ENCODE measurements at places on chromosomes 1 and 21.

- H3K27ac ChIP-seq = no peak overlapping the region
- H3K4me1 ChIP-seq = peaks cover 28% of the 10 kb centered on the region
- no peak overlapping the region for H3K4me3 ChIP-seq
- DNase-seq = no peak
- H3K27me3 ChIP-seq = no peaks in the 10 kb centered on the region
- H3K36me3 ChIP-seq = peaks cover 6% of the 10 kb centered on the region
Measured at GRCh38 chr1:203462878-203463277, 12.7 kb upstream of the PRELP start.

- no peaks in the 10 kb centered on the region for H3K4me1 ChIP-seq
- no peak overlapping the region for H3K4me3 ChIP-seq
- H3K27ac ChIP-seq = no peak overlapping the region
- H3K36me3 ChIP-seq = no peaks in the 10 kb centered on the region
- no peaks in the 10 kb centered on the region for H3K27me3 ChIP-seq
- DNase-seq = no peak
Measured at GRCh38 chr1:198574325-198574724, 33.8 kb upstream of the ATP6V1G3 start.

GRCh38 chr1:235503403-235504121 lies 690 bp downstream of the B3GALNT2 start:
- no peaks in the 10 kb centered on the region for H3K36me3 ChIP-seq
- DNase-seq = peak; percentile 86
- H3K27ac ChIP-seq = peak overlapping the region; percentile 79
- H3K4me1 ChIP-seq = peaks cover 6% of the 10 kb centered on the region

DNA sequence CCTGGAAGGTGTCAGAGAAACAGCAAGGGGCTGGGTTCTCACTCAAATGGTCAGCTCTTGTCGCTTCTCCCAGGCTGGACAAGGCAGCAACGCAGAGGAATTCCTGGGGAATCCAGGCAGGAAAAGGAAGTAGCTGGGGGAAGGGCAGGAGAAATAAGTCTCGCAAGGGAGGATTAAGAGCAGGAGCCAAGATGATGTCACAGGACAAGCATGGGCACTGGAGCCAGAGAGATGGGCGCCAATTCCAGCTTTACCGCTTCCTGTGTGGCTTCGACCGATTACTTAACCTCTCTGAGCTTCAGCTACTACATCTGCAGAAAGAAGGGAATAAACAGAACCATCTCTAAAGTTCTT lies 70.5 kb downstream of the SSBP3 start:
- H3K4me1 ChIP-seq = peaks cover 53% of the 10 kb centered on the region
- H3K36me3 ChIP-seq = no peaks in the 10 kb centered on the region
- H3K27me3 ChIP-seq = no peaks in the 10 kb centered on the region
- H3K27ac ChIP-seq = peak overlapping the region; percentile 60
- DNase-seq = no peak
- no peak overlapping the region for H3K4me3 ChIP-seq

GRCh38 chr1:170075186-170075585 lies 691 bp upstream of the KIFAP3 start:
- peak overlapping the region; percentile 52 for H3K4me3 ChIP-seq
- DNase-seq = no peak
- H3K27ac ChIP-seq = no peak overlapping the region
- H3K27me3 ChIP-seq = no peaks in the 10 kb centered on the region
- no peaks in the 10 kb centered on the region for H3K36me3 ChIP-seq

GRCh38 chr1:30804352-30804751 lies 46.8 kb upstream of the LAPTM5 start:
- peak; percentile 68 for DNase-seq
- H3K4me1 ChIP-seq = peaks cover 36% of the 10 kb centered on the region
- H3K36me3 ChIP-seq = no peaks in the 10 kb centered on the region
- no peaks in the 10 kb centered on the region for H3K27me3 ChIP-seq
- no peak overlapping the region for H3K27ac ChIP-seq
